ENCODE measurements at places on chromosomes 5 and 9.

DNA sequence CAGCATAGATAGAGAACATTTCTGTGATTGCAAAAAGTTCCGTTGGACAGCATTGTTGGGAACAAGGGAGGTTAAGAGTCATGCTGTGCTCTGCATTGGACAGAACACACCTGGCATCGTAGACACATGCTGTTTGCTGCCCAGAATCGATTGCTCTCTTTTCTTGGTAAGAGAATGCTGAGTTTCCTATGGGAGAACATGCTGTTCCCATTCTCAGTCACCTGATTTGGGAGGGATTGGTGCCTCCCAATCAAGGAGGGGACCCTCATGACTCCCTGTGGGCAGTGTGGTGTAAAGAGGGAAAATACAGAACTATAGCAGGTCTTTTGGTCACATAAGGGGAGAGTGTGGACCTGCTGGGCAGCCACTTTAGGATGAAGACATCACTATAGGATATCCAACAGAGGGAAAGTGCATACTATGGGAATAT, 555.4 kb upstream of the CLINT1 start:
- no peak for DNase-seq

DNA sequence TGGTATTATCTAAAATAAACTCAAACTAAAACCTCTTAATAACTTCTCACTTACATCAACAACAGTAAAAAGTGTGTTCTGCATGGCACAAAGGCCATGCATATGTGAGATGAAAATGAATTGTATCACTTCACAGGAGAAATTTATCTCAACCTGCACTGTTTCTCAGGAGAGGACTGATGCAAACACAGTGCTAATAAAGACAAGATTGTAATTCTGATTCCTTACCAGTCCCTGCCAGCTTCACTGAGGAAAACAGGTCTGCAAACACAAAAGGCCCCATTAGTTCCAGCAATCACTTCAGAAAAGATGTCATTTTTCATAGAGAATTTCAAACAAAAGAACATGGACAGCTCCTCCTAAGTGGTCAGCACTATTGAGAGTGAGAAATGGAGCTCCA, 117.3 kb upstream of the PDE4D start:
- DNase-seq: no peak

GRCh38 chr5:54895816-54896341, 89.5 kb downstream of the ESM1 start:
- DNase-seq: no peak

- DNase-seq: peak; percentile 72
These were observed 145.5 kb downstream of the ERCC6L2 start for GRCh38 chr9:96020792-96021550.

- no peak for DNase-seq
These were observed 25.1 kb downstream of the TBC1D2 start for GRCh38 chr9:98230304-98230703.
